ENCODE measurements at places on chromosomes 6 and 20.
A peak's percentile ranks its signal among the peaks of the same experiment; 100 is the strongest.

DNA sequence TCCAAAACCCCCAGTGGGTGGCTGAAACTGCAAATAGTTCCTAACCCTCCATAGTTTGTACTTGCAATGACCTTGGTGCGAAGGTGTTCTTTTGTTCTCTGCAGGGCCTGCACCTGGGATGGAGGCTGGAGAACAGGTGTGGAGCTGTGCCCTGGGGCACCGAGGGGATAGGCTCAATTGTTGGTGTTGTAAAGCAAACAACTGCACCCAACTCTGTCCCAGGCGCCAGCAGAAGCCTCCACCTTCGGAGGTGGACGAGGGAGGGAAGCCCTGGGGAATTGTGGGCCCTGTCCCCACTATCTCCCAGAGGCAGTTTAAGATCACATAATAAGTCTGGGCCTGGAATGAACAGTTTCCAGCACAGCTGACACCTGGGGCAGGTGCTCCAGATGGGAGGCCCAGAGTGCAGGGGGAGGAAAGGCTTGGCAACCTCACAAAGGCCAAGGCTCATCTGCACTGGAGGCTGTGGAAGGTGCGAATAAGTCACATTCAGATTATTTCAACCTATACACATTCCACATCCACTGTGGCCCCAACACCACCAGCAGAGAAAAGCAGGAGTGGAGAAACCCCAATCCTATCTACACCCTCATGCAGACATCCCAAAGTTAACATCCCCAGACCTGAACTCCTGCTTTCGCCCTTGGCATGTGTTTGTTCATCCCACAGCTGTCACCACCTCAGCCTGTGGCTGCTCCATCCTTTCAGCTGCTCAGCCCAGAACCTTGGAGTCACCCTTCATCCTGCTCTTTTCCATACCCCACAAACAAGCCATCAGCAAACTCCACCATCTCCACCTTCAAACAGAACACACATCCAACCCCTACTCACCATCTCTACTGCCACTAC is 12.3 kb upstream of the CBFA2T2 start:
- no peak for DNase-seq

DNA sequence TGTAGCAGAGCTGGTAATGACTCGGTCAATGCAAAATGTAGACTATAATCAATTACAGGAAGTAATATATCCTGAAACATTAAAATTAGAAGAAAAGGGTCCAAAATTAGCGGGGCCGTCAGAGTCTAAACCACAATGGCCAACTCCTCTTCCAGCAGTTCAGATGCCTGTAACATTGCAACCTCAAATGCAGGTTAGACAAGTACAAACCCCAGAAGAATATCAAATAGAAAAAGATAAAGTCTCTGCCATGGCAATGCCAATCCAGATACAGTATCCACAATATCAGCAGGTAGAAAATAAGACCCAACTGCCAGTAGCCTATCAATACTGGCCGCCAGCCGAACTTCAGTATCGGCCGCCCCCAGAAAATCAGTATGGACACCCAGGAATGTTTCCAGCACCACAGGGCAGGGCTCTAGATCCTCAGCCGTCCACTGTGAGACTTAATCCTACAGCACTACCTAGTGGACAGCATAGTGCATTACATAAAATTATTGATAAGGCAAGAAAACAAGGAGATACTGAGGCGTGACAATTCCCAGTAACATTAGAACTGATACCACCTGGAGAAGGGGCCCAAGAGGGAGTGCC is 158.4 kb downstream of the GPX5 start:
- no peak for DNase-seq

- no peak for DNase-seq
These were observed 1021.6 kb upstream of the FLRT3 start for GRCh38 chr20:15359056-15359455.

DNA sequence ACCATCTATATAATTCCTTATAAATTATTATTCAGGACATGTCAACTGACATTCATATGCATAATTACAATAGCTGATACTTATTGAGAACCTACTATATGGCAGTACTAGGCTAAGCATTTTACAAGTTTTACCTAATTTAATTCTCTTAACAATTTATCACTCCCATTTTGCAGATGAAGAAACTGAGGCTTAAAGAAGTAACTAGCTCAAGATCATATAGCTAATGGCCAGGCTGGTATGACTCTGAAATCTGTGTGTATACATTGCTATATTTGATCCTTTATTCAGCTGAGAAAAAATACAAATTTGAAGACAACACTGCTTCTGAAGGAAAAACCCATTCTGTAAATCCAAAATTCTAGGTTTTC is 85.0 kb downstream of the CRYBG1 start:
- DNase-seq, result no peak

DNA sequence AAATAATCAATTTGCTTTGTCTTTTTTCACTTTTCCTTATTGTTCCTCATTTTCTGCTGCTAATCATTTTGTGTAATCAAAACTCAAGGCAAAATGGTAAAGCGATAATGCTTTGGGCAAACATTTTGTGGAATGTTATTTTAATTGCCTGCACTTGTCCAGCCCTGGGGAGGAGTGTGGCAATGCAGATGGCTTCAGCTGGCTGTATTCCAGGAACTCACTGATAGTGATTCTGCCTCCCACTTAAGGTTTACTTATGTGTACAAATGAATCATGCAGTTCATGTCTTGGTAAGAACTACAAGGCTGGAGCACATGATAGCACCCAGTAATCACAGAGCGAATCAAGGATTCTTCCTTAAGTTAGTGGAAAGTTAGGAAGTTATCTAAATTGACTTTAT is 107.8 kb downstream of the COL19A1 start:
- no peak for DNase-seq

DNA sequence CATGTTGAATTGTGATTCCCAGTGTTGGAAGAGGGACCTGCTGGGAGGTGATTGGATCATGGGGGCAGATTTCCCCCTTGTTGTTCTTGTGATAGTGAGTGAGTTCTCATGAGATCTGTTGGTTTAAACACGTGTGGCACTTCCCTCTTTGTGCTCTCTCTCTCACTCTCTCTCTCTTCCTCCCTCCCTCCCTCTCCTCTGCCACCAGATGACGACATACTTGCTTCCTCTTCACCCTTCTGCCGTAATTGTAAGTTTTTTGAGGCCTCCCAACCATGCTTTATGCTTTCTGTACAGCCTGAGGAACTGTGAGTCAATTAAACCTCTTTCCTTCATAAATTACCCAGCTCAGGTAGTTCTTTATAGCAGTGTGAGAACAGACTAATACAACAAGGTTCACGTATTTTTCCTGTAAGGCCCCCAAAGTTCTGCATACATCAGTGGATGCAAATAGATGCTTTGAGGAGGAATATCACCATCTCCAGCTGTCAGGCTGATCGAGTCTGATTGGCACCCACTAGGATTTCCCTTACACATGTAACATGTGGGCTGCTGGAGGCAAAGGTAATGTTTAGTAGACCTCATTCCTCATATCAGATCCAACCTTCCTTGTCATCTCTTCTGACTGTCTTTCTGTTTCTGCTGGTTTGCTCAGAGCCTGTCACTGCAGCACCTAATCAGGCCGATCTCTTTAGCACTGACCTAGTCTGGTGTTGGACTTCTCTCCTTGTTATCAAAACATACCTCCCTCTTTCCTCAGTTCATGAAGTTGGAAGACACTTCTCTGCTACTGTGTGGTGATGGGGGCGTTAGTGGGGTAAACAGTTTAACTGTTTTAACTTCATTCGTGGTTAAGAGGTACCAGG is 54.3 kb upstream of the BACH2 start:
- no peak for DNase-seq

- no peak for DNase-seq
These were observed 8.0 kb upstream of the SLC17A3 start for GRCh38 chr6:25882051-25882496.

GRCh38 chr6:78909391-78909790 is 42.0 kb downstream of the IRAK1BP1 start:
- DNase-seq, result peak; percentile 57

DNA sequence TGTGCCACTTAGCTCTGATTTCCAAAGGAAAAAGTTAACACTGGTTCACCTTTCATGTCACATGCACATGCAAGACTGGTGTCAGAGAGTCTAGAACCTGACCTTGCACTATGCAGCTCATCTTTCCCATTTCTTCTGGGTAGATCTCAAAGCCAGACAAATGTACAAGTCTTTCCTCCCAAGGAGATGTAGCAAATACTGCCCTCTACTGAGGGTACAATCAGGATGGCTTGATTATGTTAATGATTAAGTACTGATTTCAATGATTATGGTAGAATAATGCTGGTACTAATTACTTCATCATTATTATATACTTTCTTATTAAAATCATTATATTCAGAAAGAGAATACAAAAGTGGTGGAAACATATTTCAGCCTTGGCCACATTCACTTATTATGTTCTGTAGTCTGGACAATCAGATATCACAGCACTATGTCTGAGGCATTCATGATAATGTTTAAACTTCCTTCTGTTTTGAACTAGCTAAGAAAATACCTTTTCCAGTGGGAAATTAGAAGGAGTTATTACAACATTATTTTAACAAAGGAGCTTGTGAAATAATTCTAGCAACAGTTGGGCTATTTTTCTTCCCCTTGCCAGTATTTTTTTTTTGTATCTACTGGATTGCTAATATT is 68.5 kb upstream of the FOXO3 start:
- DNase-seq, result no peak

- no peak for DNase-seq
These were observed 7.9 kb downstream of the CD164 start for GRCh38 chr6:109374326-109374892.

DNA sequence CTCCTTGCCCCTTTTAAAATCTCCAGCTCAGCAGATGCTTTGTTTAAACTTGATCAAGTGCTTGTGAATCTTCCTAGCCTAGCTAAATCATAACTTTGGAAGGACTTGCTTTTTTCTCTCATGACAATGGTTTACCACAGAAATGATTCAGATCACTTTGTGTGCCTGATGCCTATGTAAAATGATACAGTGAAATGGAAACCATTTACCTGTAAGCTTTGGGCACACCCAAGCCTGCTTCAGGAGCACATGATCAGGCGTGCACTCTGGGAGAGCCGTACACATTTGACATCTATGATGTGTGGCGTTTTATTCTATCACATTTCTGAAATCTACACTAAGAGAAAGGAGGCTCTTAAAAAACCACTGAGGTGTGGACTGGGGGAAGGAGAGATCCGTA is 41.1 kb downstream of the PTPN1 start:
- no peak for DNase-seq

GRCh38 chr20:38187517-38187916 is 22.4 kb upstream of the TGM2 start:
- DNase-seq, result no peak

GRCh38 chr6:30547454-30547853 is 8.8 kb downstream of the GNL1 start:
- DNase-seq, result no peak

- no peak for DNase-seq
These were observed 1.3 kb downstream of the KPNA5 start for GRCh38 chr6:116682334-116682712.

DNA sequence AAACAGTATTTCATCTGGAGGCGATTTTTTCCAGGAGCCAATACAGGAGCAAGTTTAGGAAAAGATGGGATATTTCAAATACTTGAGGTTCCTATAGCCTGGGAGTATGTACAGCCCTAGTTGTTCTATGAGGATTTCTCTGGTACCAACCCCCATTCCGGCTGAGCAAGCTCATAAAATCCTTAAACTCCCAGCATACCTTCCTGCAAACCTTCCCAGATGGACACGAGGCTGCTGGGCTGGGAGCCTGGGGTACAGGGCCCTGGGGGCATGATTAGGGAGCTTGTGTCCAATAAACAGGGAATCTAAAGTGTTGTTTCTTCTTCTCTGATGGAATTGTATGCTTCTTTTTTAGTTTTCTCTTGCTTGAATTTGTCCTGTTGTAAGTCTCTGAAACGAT is 1.5 kb downstream of the PRRC2A start:
- peak; percentile 4 for DNase-seq
